ENCODE measurements at places on chromosomes 12 and 14. TPM values are rescaled to one million over a fixed set of nuclear protein-coding genes. Genes with fewer than 3 reads are reported as not detected.

The PCNX4 gene
- total RNA-seq = 65.4 TPM

GRCh38 chr12:7035463-7035862 is 17.2 kb upstream of the LPCAT3 start:
- no peak for DNase-seq

DNA sequence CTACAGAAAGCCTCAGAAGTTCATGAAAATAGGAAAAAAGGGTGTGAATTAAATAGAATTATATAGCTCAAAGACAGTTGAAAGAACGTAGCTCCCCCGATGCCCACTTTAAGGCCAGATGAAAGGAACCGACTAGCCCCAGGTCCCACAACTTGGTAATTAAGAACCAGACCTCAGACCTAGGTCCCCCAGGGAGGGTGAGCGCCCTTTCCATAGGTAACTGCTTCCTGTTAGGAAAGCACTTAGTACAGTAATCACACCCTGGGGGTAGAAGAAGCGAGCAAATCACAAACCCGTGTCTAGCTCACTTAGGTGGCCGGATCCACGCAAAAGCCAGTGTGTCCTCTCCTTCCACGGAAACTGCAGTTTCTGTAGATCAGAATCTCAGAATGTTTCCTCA is 77.1 kb downstream of the PLXNC1 start:
- DNase-seq = no peak

The RNASE7 gene
- not detected for total RNA-seq

The ITGB7 gene
- total RNA-seq = 0.39 TPM

The BDKRB1 gene
- total RNA-seq = 0.19 TPM
